ENCODE measurements at places on chromosomes 13 and 19.

GRCh38 chr13:95185311-95185710, 115.9 kb downstream of the ABCC4 start:
- no peak for DNase-seq

GRCh38 chr13:25806264-25806974, 245.4 kb downstream of the SHISA2 start:
- no peak for DNase-seq

GRCh38 chr13:108332791-108333190, 63.3 kb downstream of the TNFSF13B start:
- no peak for DNase-seq

GRCh38 chr13:73465617-73465971, 406.8 kb downstream of the KLF5 start:
- DNase-seq = no peak

DNA sequence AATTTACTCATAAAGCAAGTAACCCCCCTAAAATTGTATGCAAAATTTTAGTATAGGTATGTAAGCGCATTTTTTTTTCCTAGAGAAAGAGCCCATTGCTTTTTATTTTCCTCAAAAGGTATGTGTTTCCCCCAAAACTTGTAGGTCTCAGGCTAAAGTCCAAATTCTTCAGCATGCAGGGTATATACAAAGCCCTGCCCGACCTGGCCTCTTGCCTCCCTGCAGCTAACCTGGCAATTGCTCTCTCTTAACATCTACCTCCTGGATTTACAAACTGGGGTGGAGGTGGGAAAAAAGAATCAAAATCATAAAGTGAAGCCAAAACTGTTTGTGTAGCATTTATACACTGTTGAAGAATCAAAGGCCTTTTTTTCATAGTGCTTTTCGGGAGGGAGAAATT, 107.8 kb downstream of the KCNRG start:
- DNase-seq = no peak

- no peak for DNase-seq
Measured at GRCh38 chr19:58543826-58544590, at the start of gene TRIM28. TRIM28 (plus strand) TSS chr19:58544064; CDS start chr19:58544758, 694 bp downstream.

DNA sequence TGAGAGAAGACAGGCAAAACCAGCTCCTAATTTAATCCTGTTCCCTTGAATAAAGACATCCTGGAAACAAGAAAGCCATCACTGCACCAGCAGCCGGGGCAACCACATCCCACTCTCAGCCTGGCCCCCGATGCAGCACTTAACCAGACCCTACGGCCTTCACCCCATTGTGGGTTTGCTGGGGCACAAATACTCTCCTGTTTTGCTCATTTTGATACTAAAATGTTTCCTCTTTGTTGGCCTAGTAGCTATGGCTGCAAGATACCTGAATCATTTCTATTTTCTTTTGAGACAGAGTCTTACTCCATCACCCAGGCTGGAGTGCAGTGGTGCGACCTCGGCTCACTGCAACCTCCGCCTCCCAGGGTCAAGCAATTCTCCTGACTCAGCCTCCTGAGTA, 28.4 kb downstream of the ANKRD27 start:
- no peak for DNase-seq

DNA sequence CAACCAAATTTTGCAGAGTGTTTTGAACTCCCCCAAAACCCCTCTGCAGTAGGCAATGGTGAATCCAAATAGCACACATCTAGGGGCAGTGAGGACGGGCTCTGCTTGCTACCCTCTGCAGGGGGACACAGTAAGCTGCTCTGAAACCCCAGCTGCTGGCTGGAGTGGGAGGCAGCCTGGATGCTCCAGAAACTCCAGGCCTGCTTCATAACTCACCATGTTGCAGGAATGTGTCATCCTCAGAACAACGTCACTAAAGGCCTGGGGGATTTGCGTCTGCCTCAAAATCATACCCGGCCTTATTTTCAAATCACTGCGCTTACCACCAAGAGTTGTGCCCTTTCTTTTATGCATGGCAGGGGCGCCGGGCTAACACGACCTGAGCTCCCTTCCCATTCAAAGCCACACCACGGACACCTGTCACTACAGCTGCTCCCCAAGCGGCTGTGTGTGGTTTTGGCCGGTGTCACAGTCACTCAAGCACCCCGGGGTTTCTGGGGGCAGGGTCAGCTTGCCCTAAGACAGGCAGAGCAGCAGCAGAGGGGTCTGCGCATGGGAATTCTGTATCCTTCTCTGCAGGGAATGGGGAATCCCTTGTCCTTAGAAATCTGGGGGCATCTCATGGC, 93.9 kb downstream of the TSHZ3 start:
- no peak for DNase-seq

- peak; percentile 88 for DNase-seq
Measured at GRCh38 chr13:97189928-97190327, 32.2 kb upstream of the MBNL2 start.

GRCh38 chr19:1446713-1447481, 3.0 kb upstream of the APC2 start:
- DNase-seq = no peak

- no peak for DNase-seq
Measured at GRCh38 chr19:42292963-42293362, 9.0 kb upstream of the PRR19 start.

DNA sequence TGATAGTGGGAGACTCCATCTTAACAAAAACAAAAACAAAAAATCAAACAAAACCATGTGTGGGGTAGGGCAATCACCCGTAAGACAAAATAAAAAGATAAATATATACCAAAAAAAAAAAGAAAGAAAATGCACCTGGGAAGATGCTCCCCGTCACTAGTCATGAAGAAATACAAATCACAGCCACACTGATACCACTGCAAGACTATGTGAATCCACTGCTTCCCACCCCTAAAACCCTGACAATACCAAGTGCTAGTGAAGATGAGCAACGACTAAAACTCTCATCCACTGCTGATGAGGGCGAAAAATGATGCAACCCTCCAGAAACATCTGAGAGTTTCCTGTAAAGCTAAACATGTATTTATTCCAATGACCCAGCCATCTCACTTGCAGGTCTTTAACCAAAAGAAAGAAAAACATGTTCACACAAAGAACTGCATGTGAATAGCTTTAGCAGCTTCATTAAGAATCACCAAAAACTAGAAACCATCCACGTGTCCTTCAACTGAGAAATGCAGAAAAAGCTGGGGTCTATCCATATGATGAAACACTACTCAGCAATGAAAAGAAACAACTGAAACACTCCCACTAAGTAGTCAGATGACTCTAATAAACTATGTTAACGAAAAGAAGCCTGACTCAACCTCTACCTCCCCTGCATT, 31.7 kb downstream of the BRD4 start:
- no peak for DNase-seq

- no peak for DNase-seq
Measured at GRCh38 chr19:39502640-39503417, 4.1 kb downstream of the DLL3 start.

DNA sequence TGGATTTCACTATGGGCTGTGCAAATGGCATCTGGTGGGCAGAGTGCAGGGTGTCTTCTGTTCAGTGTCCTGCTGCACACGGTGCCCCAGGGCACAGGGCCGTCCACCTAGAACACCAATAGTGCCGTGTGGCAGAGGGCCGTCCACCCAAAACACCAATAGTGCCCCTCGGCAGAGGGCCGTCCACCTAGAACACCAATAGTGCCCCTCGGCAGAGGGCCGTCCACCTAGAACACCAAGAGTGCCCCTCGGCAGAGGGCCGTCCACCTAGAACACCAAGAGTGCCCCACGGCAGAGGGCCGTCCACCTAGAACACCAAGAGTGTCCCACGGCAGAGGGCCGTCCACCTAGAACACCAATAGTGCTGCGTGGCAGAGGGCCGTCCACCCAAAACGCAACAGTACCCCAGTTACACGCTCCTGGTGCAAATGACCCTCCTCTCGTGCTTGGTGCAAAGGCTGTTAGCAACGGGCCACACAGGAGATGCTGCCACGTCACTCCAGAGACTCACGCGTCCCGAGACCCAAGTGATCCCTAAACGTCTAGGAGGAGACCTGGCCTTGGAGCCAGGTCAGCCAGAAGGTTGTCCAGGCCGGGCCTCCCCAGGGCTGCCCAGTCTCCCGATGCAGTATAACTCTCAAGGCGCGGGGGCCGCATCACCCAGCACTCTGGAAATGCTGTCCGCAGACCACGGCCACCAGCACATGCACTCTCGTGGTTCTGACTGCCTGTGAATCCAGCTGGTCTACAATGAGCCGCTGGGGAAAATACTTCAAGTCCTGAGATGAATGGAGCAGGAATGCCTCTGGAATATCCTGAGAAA, 51.5 kb downstream of the RASA3 start:
- DNase-seq = no peak

- no peak for DNase-seq
Measured at GRCh38 chr13:25633093-25633492, 261.3 kb downstream of the ATP8A2 start.

GRCh38 chr19:41350735-41351338, 2.9 kb downstream of the TGFB1 start:
- no peak for DNase-seq

DNA sequence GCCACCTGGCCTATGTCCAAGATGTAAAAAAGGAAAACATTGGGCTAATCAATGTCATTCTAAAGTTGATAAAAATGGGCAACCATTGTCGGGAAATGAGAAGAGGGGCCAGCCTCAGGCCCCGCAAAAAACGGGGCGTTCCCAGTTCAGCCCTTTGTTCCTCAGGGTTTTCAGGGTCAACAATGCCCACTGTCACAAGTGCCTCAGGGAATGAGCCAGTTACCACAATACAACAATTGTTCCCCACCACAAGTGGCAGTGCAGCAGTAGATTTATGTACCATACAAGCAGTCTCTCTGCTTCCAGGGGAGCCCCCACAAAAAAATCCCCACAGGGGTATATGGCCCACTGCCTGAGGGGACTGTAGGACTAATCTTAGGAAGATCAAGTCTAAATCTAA, 112.5 kb downstream of the ZNF486 start:
- no peak for DNase-seq

GRCh38 chr19:52248241-52248640, 21.1 kb upstream of the ZNF766 start:
- DNase-seq = peak; percentile 21

- no peak for DNase-seq
Measured at GRCh38 chr13:64753233-64754000, 2476.7 kb downstream of the PCDH9 start.

DNA sequence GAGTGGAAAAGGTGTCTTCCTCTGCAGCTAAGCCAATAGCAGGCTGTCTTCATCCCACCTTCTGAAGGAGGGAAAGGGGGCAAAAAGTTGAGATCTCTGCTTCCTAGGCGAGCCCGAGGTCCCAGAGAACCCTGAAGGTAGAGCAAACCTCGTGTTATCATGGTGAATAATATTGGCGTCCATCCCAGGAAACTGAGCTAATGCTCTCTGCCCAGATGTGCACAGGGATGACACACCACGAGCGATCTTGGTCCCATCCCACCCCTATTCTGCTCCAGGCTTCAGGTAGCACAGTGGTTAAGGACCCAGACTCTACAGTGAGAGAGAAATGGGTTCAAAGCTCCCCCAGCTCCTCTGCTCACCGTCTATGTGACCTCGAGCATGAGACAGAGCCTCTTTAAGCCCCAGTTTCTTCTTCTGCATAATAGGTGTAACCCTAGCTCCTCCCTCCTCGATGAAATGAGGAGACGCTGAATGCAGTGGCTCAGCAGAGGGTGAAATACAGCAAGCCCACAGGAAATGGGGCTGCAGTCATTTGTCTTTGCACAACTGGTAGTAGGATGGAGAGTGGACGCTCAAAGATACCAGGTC, 9.9 kb upstream of the CEACAM20 start:
- DNase-seq = no peak

DNA sequence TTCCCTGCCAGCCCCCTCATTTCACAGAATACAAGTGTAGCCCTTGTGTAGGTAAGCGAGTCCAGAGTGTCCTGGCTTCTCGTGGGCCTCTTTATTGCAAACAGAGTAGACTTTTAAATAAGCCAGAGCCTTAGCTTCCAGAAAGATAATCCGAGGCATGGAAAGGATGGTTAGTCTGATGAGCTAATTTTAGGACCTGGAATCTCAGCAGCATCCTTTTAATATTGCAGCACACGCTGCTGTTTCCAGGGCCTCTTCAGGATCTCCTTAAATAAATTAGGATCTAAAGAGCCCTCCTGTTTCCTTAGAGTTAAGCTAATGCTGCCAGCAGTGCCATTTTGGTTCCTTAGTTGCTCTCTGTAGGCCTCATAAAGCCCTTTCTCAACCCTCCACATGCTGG, 99.2 kb downstream of the RFC3 start:
- no peak for DNase-seq

DNA sequence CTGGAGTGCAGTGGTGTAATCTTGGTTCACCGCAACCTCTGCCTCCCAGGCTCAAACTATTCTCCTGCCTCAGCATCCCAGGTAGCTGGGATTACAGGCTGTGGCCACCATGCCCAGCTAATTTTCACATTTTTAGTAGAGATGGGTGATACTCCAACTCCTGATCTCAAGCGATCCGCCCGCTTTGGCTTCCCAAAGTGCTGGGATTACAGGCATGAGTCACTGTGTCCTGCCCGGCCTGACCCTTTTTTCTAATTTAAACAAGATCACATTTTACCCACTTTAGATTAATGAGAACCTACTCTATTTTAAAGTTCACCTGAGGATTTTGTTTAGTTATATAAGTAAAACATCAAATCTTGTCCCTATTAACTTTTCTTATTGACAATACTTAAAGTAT, 91.8 kb upstream of the POSTN start:
- no peak for DNase-seq

- DNase-seq = no peak
Measured at GRCh38 chr13:63843766-63844699, 2428.4 kb upstream of the PCDH20 start.

DNA sequence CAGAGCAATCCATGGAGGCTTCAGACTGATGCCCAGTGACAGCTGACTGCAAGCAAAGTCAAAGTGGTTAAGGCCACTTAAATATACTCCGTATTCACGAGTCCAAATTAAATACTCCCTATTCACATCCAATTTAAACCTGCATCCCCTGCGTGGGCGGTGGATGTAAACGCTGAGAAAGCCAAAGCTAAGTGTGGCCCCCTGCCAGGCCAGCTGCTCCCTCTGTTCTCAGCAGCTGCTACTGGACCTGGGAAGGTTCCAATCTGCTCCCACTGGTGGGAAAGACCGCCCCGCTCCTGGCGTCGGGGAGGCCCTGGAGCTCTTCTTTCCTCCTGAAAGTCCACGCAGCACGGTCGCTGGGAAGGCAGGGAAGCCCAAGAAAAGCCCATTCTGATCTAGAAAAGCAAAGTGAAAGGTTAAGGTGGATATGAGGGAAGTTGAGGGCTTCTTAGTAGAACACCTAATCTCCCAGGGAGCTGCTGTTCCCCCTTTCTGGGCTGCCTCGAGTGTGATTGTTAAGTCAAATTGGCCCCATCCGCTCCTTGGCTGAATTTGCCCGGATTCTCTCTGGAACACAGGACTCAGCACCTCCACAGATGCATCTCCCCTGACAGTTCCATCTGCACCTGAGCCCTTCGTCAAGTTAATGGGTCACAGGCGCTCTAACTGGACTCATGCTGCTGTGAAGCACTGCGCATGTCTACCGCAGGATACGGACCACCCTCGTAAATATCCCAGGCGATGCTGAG, 205.5 kb downstream of the USP12 start:
- DNase-seq = peak; percentile 85

DNA sequence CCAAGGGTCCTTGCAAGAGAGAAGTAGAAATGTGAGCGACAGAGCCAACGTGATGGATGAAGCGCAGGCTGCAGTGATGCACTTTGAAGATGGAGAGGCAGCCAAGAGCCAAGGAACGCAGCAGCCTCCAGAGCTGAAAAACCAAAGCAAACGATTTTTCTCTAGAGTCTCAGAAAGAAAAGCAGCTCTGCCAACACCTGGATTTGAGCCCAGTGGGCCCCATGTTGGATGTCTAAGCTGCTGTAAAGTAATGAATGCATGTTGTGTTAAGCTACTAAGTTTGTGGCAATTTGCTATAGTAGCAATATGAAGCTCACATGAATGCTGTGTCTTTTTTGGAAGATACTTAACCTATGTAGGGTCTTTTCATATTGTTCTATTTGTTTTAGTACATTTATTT, 894.3 kb downstream of the EFNB2 start:
- DNase-seq = no peak

All from NCI-H2171 treated with DMSO at 0.1 percent for 48 hours (cell line).